ENCODE measurements at places on chromosomes 2 and 18.

DNA sequence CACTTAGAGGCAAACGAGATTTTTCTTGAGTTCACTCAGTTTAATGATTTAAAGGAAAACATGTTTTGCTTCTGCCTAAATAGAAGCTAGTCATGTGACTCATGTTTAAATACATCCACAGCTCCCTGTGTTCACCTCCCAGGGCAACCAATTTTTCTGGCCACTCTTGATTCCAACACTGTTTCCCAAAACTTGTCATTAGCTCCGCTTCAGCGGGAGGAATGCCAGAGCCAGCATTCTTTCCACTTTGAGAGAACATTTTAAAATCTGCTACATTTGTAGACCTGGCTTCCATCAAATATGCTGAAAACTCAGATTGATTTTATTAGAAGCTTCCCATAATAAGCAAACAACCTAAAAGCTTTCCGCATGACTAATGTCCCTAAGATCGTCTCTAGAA lies 2.8 kb upstream of the CYS1 start:
- no peak for DNase-seq

DNA sequence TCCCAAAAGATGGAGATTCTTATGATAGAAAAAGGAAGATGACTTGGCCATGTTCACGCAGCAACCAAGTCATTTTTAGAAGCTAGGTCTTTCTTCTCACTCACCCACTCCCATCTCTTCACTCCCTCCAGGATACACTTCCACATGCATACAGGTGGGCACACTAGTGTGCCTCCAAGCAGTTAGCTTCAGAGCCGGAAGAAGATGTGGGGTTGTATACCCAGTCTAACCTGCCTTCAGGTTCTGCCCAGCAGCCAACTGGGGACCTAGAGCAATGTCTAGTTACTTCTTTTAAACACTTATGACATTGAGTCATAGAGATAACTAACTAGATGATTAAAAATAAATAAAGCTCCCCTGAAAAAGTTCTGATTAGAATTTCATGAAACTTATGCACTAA lies 21.8 kb upstream of the TANK start:
- DNase-seq = no peak

GRCh38 chr2:41879235-41879916 lies 168.4 kb upstream of the PKDCC start:
- no peak for DNase-seq

DNA sequence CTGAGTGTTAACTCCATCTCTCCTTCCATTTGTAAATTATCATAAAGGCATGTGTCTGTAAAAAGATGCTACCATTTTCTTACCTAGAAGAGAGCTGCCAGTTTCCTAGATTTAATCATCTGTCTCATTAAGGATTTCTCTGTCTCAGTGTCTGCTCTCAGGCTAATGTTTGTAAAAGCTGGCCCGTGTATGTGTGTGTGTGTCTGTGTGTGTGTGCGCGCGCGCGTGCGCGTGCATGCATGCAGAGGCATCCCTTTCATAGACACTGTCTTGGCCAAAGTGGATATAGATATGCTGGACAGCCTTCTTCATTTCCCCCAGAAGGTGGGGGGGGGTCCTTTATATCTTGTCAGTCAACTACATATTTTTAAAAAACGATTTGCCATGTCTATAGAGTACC lies 18.9 kb downstream of the MGAT5 start:
- DNase-seq = no peak

DNA sequence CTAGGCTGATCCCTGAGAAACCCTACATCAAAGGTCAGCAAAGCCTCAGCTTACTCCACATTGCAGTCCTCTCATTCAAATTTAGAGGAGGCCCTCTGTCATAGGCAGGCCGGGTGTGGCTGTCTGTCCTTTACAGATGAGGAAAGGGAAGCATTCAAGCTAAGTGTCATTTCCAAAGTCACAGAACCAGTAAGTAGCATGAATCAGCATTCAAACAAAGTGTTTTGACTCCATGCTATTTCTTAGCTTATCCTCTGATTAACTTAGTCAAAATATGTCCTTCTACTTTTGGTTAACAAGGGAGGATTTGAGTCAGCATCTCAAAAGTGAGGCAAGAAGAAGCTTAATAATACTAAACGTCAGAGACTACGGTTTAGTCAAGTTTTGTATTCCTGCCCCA lies 409.0 kb upstream of the POU3F3 start:
- no peak for DNase-seq

- DNase-seq = no peak
Observed at GRCh38 chr2:239327536-239328350, 73.1 kb downstream of the HDAC4 start.

DNA sequence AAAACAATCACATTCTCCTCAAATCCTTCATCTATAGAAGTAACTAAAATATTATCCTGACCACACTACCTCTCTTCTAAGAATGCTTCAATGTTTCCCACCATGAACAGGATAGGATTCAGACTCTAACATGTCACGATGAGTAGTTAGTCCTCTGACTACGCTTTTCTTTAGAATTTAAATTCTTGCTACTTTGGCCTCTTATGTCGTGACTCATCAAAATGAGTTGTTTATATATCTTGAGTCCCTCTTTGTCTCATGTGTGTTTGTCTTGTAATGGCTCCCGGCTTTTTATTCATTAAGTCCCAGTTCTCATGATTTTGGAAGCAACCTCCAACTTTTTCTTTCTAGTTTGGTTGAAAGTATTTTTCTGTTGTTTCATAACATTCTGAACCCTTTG lies 1289.2 kb downstream of the DSC3 start:
- no peak for DNase-seq

All from activated T-helper 1 cell treated with Interleukin-2 at 50 U/mL for 16 hours (primary cell).